Activated CD8-positive, alpha-beta T cell treated with anti-CD3 and anti-CD28 coated beads, Interleukin-2, amount 10 ng/mL, durations not matched to agents 7 days and 5 days (primary cell): ENCODE measurements at places on chromosomes 6 and 20.
A peak's percentile ranks its signal among the peaks of the same experiment; 100 is the strongest.

GRCh38 chr6:41705996-41706835 is 29.2 kb downstream of the TFEB start:
- peak; percentile 84 for DNase-seq

- no peak for DNase-seq
Observed at GRCh38 chr6:117531809-117532725, 49.6 kb downstream of the DCBLD1 start.

- DNase-seq: no peak
Observed at GRCh38 chr6:80304014-80304413, 197.5 kb downstream of the BCKDHB start.

DNA sequence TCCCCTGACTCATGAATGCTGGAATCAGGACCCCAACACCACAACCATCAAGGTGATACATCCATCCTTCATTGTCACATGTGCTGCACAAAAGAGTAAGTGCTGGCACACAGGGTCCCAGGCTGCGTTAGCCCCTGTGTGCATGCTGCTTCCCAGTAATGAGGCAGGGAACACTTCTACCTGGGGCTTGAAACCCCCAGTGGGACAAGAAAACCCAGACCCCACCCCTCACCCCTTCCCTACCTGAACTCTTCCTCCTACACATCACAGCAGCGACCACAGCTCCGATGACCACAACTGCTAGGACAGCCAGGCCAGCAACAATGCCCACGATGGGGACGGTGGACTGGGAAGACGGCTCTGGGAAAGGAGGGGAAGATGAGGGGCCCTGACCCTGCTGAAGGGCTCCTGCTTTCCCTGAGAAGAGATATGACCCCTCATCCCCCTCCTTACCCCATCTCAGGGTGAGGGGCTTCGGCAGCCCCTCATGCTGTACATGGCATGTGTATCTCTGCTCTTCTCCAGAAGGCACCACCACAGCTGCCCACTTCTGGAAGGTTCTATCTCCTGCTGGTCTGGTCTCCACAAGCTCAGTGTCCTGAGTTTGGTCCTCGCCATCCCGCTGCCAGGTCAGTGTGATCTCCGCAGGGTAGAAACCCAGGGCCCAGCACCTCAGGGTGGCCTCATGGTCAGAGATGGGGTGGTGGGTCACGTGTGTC is 2.0 kb downstream of the HLA-B start:
- DNase-seq: no peak

- peak; percentile 41 for DNase-seq
Observed at GRCh38 chr6:30964075-30964474, 19.4 kb upstream of the MUC21 start.

- DNase-seq: no peak
Observed at GRCh38 chr20:528923-529604, 14.5 kb downstream of the CSNK2A1 start.

DNA sequence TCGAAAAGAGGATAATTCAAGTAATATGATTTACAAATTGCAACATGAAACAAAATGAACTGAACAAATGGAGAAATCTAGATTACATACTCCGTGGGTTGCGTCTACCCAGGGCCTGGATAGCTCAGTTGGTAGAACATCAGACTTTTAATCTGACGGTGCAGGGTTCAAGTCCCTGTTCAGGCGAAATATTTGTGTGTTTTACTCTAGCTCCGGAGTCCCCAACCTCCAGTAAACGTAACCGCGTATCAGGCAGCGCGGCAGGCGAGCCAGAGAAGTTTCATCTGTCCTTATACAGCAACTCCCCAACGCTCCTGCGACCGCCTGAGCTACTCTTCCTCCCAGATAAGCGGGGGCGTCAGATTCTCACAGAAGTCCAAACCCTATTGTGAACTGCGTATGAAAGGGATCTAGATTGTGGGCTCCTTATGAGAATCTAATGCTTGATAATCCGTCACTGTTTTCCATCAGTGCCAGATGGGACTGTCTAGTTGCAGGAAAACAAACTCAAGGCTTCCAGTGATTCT is 176.1 kb downstream of the TRIM27 start:
- DNase-seq: no peak

GRCh38 chr6:128456510-128457230 is 63.7 kb downstream of the PTPRK start:
- no peak for DNase-seq

GRCh38 chr20:50054626-50055511 is 58.1 kb downstream of the UBE2V1 start:
- no peak for DNase-seq

- no peak for DNase-seq
Observed at GRCh38 chr6:161407581-161407980, 133.7 kb upstream of the AGPAT4 start.

DNA sequence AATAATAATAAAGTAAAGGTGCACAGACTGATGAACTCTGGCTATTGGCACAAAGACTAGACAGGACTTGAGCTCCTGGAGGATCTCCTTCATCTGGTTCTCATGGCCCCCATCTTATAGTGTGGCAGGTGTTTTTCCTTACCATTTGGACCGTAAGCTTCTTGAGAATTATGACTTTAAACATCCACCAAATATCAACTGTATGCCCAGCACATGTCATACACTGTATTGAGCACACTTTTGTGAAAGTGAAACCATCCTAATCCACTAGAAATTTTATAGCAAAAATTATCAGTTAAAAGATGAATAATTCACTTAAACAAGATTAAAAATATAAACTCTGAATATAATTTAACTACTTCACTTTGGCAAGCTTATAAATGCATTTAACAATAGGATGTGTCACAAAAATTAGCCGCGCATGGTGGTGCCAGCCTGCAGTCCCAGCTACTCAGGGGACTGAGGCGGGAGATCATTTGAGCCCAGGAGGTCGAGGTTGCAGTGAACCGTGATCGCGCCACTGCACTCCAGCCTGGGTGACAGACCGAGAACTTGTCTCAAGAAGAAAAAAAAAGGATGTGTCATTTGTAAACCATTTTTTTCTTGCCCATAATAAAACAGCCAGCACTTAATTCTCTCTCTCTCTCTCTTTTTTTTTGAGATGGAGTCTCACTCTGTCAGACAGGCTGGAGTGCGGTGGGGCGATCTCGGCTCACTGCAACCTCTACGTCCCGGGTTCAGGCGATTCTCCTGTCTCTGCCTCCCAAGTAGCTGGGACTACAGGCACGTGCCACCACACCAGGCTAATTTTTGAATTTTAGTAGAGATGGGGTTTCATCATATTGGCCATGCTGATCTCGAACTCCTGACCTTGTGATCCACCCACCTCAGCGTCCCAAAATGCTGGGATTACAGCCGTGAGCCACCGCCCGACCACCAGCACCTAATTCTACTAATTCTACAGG is 9.1 kb downstream of the HIVEP2 start:
- DNase-seq: peak; percentile 44

DNA sequence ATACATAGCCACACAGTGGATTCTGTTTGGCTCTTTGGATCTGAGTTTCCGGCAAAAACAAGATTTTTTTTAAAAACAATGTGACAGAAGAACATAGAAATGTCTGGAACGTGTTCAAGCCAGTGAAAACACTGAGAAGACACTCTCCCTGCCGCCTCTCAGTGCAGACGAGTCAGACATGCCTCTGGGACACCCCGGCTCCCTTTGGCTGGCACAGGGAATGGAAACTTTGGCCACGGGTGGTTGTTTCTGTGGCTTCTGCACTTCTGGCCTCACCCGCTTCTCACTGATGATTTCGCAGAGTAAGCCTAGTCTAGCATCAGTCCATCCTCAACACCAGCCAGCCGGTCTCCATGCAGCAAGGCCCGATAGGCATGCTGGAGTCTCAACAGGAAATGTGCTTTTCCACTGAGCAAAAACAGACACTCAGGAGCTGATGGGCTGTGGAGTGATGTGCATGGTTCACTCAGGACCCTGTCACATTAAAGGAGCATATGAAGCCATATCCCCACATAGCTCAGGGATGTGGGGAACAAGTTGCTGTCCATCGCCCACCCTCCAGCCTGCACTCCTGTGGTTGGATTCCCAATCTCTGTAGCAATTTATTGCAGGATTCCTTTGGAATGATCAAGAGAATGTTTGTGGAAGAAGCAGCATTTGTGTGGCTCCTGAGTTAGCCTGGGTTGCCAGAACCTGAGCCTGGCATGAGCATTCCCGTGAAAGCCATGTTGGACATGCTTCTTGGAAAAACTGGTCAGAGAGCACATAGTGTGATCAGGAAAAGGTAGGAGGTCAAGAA is 262.0 kb upstream of the RIN2 start:
- DNase-seq: no peak

- no peak for DNase-seq
Observed at GRCh38 chr20:9711872-9712271, 127.0 kb downstream of the PAK5 start.

DNA sequence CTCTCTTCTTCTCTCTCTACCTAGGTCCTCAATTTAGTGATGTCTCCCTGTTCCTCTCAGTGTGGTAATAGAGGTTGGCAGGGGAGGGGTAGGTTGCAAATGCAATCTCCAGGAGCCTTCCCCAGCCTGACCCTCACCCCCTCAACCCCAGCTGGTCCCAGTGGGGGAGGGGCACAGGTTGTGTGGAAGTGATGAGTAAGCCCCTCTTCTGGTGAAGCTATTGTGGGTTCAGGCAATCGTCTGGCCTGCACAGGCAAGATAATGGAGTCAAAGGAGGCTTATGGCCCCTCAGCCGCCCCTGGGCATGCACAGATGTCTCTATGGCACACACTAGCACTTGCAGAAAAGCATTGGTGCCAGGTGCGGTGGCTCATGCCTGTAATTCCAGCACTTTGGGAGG is 10.8 kb upstream of the ADA start:
- no peak for DNase-seq

DNA sequence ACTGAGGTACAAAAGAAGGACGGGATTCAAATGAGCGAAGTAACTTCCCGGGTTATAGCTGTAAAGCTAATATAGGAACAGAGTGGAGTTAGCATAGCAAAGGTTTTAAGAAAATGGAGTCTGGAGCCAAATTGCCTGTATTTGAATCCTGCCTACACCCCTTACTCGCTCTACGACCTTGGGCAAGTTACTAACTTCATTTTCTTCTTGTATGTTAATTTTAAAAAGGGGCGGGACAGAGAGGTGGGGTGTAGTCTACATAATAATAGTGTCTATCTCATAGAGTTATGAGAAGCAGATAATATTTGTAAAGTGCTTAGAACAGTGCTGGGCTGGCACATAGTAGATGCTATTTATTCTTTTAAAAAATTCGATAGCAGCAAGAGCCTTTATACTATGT is 705 bp downstream of the ZSCAN23 start:
- DNase-seq: no peak

GRCh38 chr20:49399329-49399728 is 83.1 kb downstream of the KCNB1 start:
- no peak for DNase-seq

- no peak for DNase-seq
Observed at GRCh38 chr6:17292600-17293133, 11.5 kb downstream of the RBM24 start.

DNA sequence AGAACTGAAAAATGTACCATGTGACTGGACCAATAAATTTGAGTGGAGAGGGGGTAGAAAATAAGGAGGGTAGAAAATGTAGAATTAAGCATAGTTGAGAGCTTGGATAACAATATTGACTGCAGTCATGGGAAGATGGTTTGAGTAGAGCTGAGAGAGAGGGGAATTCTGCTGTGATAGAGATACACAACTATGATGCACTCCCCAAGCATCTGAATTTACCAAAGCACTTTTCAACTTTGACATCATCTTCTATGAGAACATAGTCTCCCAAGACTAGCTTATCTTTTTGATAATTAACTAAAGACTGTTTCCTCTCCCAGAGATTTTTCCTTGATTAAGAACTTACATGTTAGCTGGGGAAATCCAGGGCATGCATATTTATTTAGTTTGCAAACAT is 103.1 kb downstream of the TNFRSF21 start:
- DNase-seq: no peak

- no peak for DNase-seq
Observed at GRCh38 chr6:136859430-136859829, 37.0 kb downstream of the PEX7 start.

- no peak for DNase-seq
Observed at GRCh38 chr6:19692506-19693298, 144.5 kb upstream of the ID4 start.

DNA sequence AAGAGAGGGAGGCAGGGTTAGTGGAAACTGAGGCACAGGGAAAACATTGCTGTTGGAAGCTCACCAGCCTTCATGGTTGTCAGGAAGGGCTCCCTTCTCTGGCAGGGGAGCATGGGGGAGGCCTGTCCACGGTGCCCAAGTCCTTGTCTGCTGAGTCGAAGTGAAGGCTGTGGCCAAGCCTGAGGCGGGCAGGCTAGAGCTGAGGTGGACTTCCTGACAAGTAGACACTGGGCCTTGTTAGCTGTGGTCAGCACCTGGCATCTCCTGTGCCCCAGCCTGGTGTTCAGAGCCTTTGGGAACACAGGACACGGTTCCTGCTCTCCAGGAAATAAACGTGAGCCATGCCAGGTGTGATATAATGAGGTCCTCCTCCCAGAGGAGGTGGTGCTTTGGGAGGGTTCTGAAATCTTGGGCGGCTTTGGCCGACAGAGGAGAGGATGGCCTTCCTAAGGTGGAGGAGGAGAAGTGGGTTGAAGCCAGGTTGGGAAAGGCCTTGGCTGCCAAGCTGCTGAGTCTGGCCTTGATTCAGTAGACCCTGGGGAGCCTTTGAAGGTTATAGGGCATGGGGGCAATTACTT is 138.4 kb upstream of the RNF24 start:
- no peak for DNase-seq

- DNase-seq: peak; percentile 88
Observed at GRCh38 chr6:112286010-112286409, 31.6 kb upstream of the LAMA4 start.

GRCh38 chr6:106974336-106974998 is at the start of gene CD24:
TSS of gene CD24 (minus strand) at chr6:106974729. CDS start at chr6:106974646, 83 bp downstream.
- DNase-seq: peak; percentile 24

DNA sequence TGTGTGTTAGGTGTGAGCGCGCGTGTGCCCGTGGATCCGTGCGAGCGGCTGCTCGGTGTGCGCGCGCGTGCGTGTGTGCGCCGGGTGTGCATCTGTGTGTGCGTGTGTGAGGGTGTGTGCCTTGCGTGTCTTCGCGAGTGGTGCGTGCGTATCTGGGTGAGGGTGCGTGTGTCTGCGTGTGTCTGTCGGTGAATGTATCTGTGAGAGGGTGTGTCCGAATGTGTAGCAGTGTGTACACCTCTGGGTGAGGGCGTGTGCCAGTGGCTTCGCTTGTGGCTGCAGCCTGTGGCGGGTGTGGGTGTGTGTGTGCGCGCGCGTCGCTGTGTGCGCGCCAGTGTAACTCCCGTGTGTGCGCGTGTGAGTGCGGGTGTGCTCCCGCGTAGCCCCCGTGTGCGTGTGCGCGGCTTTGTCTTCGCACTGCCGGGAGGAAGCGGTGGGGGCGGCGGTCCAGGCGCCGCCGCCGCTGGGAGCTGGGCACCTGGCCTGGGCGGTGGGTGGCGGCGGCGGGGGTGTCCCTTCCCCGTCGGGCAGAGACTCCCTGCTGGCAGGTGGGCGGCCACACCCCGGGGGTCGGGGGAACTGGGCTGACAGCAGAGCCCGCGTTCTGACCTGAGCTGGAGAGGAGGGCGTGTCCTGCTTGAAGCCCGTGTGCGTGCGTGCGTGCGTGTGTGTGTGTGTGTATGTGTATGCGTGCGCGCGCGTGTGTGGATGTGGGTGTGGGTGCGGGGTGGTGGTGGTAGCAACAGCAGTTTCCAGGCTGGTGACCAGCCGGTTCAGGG is 61.3 kb upstream of the EPB41L1 start:
- peak; percentile 46 for DNase-seq

GRCh38 chr6:138092686-138093085 is 14.5 kb downstream of the PERP start:
- no peak for DNase-seq

- no peak for DNase-seq
Observed at GRCh38 chr6:31965700-31966099, 6.2 kb downstream of the DXO start.
